Lower lobe of right lung (tissue), 2 donors: ENCODE measurements at places on chromosomes 12 and 14. TPM values are rescaled to one million over a fixed set of nuclear protein-coding genes. Genes with fewer than 3 reads are reported as not detected.

- H3K4me3 ChIP-seq: no peak overlapping the region
- H3K4me1 ChIP-seq: no peaks in the 10 kb centered on the region
- H3K27ac ChIP-seq: no peak overlapping the region
- no peaks in the 10 kb centered on the region for H3K36me3 ChIP-seq
- DNase-seq: no peak
These were observed 113.1 kb downstream of the TTC6 start for GRCh38 chr14:37708481-37708880.

DNA sequence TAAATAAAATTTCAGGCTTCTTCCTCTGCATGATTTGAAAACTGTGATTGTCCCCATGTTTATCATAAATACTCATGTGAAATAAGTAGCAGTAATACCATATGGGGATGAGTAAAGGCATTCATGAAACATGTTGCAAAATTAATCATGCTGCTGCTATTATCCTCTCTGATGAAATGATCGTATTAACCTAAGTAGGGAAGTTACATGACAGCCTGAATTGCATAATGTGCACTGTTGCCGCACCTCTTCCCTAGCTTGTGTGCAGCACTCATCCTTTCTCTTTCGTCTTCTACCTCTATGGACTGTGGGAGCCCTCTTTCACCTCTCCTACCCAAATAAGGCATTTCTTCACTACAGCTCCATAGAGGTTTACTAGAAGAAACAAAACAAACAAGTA lies 367.6 kb downstream of the SOX5 start:
- DNase-seq: no peak
- H3K36me3 ChIP-seq: no peaks in the 10 kb centered on the region
- H3K4me1 ChIP-seq: no peaks in the 10 kb centered on the region
- H3K4me3 ChIP-seq: no peak overlapping the region
- no peak overlapping the region for H3K27ac ChIP-seq

GRCh38 chr12:120368789-120369602 lies at the start of gene MSI1:
MSI1 (minus strand) TSS chr12:120369164; CDS start chr12:120369091, 73 bp downstream.
- H3K4me1 ChIP-seq: peaks cover 10% of the 10 kb centered on the region
- peaks cover 69% of the 10 kb centered on the region for H3K27me3 ChIP-seq

DNA sequence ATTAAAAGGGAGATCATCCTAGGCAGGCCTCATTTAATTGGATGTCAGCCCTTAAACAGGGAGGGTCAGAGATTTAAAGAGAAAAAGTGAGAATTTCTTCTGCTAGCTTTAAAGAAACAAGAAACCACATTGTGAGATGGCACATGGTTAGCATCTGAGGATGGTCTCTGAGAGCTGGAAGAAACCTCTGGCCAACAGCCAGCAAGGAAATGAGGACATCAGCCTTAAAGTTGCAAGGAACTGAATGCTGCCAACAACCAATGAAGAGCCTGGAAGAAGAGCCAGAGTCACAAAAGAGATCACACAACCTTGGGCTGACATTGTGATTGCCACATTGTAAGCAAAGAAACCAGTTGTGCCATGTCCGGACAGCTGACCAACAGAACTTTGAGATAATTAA lies 17.5 kb upstream of the FAR2 start:
- H3K27me3 ChIP-seq: no peaks in the 10 kb centered on the region
- no peaks in the 10 kb centered on the region for H3K4me1 ChIP-seq
- H3K36me3 ChIP-seq: no peaks in the 10 kb centered on the region
- DNase-seq: no peak

GRCh38 chr12:126385785-126386184 lies 1320.5 kb downstream of the AACS start:
- no peaks in the 10 kb centered on the region for H3K4me1 ChIP-seq
- H3K27ac ChIP-seq: no peak overlapping the region
- no peaks in the 10 kb centered on the region for H3K27me3 ChIP-seq
- no peak for DNase-seq
- H3K4me3 ChIP-seq: no peak overlapping the region
- H3K36me3 ChIP-seq: no peaks in the 10 kb centered on the region

- no peak overlapping the region for H3K4me3 ChIP-seq
- H3K27ac ChIP-seq: no peak overlapping the region
- H3K36me3 ChIP-seq: no peaks in the 10 kb centered on the region
- DNase-seq: no peak
- peaks cover 18% of the 10 kb centered on the region for H3K4me1 ChIP-seq
- no peaks in the 10 kb centered on the region for H3K27me3 ChIP-seq
These were observed 128.8 kb downstream of the ITPR2 start for GRCh38 chr12:26704214-26704613.

CLEC7A gene
- total RNA-seq: 79.5 TPM

HHIPL1 gene
- 1.6 TPM for total RNA-seq
